ENCODE measurements at places on chromosomes 3 and 15. TPM values are rescaled to one million over a fixed set of nuclear protein-coding genes. Genes with fewer than 3 reads are reported as not detected.

TUSC7 gene
- not detected for total RNA-seq

PPP1R14D gene
- not detected for total RNA-seq

TRPC1 gene
- total RNA-seq, result 55.5 TPM

SH3BP5 gene
- 69.2 TPM for total RNA-seq

ANKRD63 gene
- not detected for total RNA-seq

MORC1 gene
- total RNA-seq, result not detected

LRRIQ4 gene
- total RNA-seq, result 0.33 TPM

EAF2 gene
- total RNA-seq, result 16.3 TPM

ELL3 gene
- 5.0 TPM for total RNA-seq

SYNPR gene
- 21.0 TPM for total RNA-seq

ECE2 gene
- 2.0 TPM for total RNA-seq

GOLGA6L1 gene
- total RNA-seq, result not detected

SI gene
- total RNA-seq, result not detected

GLDN gene
- total RNA-seq, result 5.1 TPM

PCLAF gene
- 13.6 TPM for total RNA-seq

DNAJA4 gene
- 30.6 TPM for total RNA-seq

PRSS50 gene
- total RNA-seq, result 1.2 TPM

CDHR4 gene
- not detected for total RNA-seq

TGM4 gene
- not detected for total RNA-seq

IGDCC3 gene
- total RNA-seq, result 5.4 TPM

ESYT3 gene
- 3.6 TPM for total RNA-seq

PLSCR2 gene
- not detected for total RNA-seq

HYKK gene
- total RNA-seq, result 11.1 TPM

ACTC1 gene
- total RNA-seq, result 136 TPM

TIMP4 gene
- 3.1 TPM for total RNA-seq

ASB14 gene
- total RNA-seq, result 0.33 TPM

ITIH3 gene
- 0.66 TPM for total RNA-seq

GOLGA8R gene
- 10.7 TPM for total RNA-seq

PIGZ gene
- total RNA-seq, result 7.8 TPM

SMCO1 gene
- total RNA-seq, result 0.38 TPM

MAP1A gene
- total RNA-seq, result 26.2 TPM

NR2E3 gene
- 218 TPM for total RNA-seq

ACP3 gene
- 3.7 TPM for total RNA-seq

KBTBD13 gene
- not detected for total RNA-seq

CAPN3 gene
- 28.4 TPM for total RNA-seq

DAZL gene
- not detected for total RNA-seq

CHRM5 gene
- total RNA-seq, result 6.8 TPM

GABRG3 gene
- 17.8 TPM for total RNA-seq

CYP11A1 gene
- 1.0 TPM for total RNA-seq

WNT7A gene
- 9.1 TPM for total RNA-seq

HCN4 gene
- total RNA-seq, result 2.2 TPM

ACAA1 gene
- total RNA-seq, result 38.9 TPM

RSL24D1 gene
- 81.0 TPM for total RNA-seq

IFT122 gene
- 52.5 TPM for total RNA-seq

GOLGA6A gene
- total RNA-seq, result 0.49 TPM

CD80 gene
- 0.77 TPM for total RNA-seq

HGD gene
- 0.82 TPM for total RNA-seq

Data from camera-type eye (tissue), 1 donor.